NCI-H774 (cell line): ENCODE measurements at places on chromosomes 3 and 15.

- DNase-seq = no peak
Measured at GRCh38 chr15:95826412-95827195, 503.9 kb upstream of the NR2F2 start.

DNA sequence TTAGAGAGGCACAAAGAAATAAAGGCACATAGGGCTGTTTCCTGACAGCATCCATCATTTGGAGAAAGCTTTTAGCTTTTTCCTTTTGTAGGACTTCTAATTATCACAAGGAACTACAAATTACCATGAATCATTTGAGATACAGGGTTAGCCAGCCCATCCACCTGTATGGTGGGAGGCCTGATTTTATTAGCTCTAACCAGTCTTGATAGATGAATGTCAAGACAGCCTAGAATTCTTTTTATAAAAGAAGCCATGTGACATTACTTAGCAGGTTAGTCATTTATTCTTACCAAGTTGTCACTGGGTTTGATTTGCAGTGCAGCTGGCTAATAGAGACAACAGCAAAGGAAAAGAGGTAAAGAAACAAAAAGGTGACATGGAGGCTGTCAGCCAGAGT is 618.1 kb downstream of the ZNF385D start:
- no peak for DNase-seq

DNA sequence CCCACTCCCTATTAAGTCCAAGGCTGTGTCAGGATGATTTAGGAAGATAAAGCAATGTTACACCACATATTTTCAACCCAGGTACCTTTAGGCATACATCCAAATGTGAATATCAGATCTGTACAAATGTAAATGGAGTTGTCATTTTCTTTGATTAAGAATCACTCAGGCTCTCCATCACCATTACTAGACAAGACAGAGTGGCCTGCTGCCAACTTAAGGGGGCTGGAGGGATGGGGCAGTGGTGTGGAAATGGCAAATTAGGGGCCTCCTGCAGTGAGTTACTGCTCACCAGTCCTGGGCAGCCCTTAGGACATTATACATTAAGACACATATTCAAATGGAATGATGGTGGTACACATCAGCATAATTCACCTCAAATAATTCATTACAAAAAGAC is 211.0 kb downstream of the TNIK start:
- no peak for DNase-seq

DNA sequence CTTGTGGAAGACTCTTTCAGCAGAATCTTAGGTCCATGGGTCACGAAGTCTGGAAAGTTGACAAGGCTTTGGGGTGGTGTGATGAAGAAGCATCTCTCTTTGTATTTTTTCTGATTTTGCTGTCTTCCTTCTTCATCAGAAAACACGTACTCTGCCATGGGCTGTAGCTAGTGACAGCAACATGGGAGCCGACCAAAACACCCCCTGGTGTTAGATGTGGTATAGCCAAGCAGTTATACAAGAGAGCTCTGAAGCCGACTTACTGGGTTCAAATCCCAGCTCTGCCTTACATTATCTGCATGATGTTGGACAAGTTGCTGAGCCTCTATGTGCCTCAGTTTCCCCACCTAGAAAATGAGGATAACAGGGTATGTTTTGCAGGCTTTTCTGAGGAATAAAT is 32.9 kb upstream of the LYZL4 start:
- no peak for DNase-seq

- peak; percentile 61 for DNase-seq
Measured at GRCh38 chr3:167882057-167882667, 146.6 kb downstream of the SERPINI1 start.

DNA sequence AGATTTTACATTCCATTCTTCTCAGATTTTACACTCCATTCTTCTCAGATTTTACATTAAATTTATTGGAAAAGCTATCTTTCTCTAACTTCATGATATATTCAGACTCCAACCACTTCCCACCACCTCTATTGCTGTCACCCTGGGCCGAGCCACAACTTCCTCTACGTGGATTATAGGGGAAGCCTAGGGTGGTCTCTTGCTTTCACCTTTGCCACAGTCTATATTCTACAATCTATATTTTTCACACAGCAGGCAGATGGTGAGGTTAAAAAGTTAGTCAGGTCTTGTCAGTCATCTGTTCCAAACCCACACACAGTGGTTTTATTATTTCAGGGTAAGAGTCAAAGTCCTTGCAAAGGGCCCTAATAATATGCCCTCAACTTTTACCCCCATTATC is 370.8 kb upstream of the SUCLG2 start:
- no peak for DNase-seq

DNA sequence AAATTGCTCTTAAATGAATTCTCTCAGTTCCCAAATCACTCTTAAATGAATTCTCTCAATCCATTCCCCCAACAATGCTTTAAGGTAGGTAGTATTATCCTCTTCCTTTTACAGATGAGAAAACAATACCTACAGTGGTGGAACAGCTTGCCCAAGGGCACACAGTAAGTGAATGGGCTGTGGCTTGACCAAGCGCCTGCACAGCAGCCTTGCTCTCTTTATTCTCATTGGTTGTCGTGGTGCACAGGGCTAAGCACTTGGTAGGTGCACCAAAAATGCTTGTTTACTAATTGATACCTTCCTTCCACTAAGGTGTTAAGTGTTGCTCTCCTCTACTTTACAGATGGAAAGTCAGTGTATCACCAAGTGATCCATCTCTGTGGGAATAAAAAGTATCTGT is 43.3 kb downstream of the FAM43A start:
- DNase-seq = no peak

DNA sequence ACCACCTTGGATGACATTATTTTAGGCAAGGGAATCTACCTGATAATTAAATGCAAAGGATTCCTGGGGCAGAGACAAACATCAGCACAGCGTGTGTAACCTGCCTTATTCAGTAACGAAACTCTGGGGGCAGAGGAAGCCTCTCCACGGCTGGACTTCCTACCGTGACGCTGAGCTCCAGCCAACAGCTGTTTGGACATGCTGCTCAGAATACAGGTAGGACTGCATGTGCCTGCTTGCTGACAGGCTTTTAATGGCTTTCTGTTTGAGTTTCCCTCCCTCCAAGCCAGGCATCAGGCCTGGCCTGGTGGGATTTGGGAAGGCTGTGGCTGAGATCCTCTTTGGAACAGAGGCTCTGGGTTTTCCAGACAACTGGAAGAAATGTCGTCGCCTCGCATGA is 150.6 kb downstream of the ADAMTS17 start:
- DNase-seq = no peak

DNA sequence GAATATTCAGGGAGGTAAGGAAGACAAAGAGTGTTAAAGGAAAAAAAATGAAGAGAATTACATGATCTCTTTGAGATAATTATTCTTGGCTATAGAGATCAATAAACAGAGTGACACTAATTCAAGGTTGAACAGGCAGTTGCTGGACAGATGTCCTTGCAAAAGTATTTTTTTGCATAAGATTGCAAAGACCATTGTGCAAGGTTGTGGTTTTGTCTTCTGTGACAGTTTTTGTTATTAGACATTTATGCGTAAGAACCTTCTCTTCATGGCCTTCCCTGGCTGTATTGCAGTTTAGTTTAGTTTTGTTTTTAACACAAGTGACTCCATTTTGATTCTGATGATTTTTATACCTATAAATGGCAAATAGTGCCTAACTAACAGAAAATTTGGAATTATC is 682.8 kb upstream of the ARPP21 start:
- no peak for DNase-seq

DNA sequence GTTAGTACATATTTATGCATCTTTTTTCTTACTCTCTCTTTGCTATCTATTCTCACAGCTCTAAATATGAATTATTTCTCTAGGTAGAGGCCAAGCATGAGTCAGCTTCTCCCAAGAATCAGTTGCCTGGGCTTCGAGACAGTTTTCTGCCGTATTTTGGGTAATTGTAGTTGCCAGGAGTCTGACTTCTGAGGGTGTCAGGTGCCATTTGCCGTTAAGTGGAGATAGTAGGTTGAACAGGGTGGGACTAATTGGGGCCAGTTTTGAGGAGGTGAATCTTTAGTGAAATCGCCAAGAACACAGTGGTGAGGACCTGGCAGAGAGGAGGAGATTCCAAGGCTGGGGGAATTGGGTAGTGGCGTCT is 7.8 kb upstream of the NRROS start:
- no peak for DNase-seq

DNA sequence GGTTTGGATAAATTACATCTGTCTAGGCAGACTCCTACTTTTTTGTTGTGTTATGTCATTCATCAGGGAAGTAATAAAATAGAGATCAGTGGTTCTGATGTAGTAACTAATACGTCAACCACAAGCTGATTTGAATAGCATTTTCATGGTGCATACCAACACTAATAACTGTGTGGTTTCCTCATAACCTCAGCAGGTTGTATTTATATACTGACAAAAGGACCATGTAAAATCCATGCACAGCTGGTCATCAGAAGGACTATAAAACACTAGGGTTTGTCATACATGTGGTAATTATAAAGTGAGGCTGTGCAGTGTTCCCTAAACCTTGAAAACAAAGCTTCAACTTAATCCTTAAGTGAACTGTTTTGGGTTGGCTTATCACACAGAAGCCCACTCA is 216.8 kb upstream of the RBMS3 start:
- no peak for DNase-seq

GRCh38 chr3:137947117-137947516 is 62.8 kb upstream of the CLDN18 start:
- DNase-seq = no peak

DNA sequence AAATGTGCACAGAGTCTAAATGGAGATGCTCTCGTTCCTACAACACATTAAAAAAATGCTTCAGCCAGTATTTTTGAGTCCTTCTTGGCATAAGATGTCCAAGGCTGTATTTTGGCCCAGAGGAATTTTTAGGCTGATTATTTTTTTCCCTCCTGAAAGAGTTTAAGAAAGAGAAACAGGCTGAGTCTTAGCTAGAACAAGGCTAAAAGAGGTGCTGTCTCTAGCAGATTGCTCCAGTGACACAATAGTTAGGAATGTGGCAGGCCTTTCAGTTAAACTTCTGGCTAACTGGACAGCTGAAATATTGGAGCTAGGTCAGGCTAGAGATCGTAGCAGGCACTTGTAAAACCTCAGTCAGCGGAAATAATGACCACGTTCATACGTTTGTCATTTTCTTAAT is 271.4 kb upstream of the RARB start:
- no peak for DNase-seq

- DNase-seq = no peak
Measured at GRCh38 chr15:71301958-71302621, 186.8 kb downstream of the THSD4 start.

- no peak for DNase-seq
Measured at GRCh38 chr15:55257938-55258337, 31.7 kb downstream of the RAB27A start.

DNA sequence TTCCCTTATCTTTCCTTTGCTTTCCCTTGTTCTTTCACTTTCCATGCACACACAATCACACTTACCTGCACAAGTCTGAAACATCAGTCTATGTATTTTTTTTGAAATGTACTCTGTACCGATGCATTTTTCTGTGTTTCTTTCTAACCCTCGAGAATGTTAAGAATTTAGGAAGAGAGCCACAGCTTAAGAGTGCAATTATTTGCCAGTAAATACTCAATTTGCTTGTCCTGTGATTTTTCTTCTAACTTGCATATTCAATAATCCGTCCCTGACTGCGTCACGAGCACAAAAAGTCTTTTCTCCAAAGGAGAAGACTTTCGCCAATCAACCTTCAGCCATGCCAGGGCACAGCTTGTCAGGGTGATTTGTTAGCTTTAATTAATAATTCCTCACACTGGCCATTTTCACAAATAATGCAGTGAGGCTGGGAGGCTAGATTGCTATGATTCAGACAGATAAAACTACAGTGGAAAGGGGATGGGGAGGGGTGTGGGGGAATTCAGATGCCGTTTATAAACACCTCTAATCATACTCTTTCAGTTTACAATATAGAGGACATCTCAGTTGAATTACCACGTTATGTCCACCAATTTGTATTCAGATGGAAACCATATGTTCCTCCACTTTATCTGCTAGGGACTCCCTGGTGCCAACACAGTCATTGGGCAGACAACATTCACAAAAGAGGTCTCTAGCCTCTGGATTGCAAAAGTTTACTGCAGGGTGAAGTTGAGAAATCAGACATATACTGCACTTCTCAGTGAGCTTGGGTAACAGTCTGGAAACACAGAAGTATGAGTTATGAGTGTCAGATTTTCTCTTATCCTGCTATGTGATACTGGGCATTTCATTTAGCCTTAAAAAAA is 388.0 kb downstream of the ZBTB20 start:
- no peak for DNase-seq

DNA sequence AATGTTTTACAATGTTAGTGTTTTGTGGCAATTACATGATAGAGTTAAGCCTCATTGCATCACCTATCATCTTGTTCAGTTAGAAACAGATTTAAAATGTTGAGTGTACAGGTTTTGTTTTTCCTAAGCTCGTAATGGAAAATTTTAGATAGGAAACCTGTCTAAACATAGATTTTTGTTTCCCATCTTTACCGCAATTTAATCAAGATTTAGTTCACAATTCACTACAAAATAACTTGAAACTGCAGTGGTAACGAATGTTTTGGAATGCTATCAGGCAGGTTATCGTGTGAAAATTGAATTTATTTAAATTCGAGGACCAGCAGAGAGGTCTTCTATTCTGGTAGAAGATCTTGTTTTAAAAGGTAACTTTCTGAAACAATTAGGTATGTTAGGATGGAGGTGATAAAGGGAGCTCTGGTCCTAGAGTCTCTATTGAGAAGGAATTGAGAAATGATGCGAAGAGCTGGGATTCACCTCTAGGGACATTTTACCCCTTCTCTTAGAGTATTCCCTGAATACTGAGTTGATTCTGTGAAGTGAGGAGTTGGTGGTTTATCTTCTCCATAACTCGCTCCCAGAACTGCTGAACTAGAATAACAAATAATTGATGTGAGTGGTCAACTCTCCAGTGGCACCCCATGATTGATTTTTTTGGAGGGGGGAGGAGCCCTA is 1.4 kb downstream of the DOCK3 start:
- DNase-seq = no peak

- DNase-seq = no peak
Measured at GRCh38 chr3:186644683-186645082, 4.5 kb downstream of the FETUB start.

GRCh38 chr3:150682824-150683223 is 20.9 kb downstream of the ERICH6 start:
- DNase-seq = no peak

- DNase-seq = no peak
Measured at GRCh38 chr3:132342610-132343009, 25.4 kb downstream of the ACP3 start.

GRCh38 chr3:186497608-186498007 is 46.6 kb downstream of the CRYGS start:
- DNase-seq = no peak

DNA sequence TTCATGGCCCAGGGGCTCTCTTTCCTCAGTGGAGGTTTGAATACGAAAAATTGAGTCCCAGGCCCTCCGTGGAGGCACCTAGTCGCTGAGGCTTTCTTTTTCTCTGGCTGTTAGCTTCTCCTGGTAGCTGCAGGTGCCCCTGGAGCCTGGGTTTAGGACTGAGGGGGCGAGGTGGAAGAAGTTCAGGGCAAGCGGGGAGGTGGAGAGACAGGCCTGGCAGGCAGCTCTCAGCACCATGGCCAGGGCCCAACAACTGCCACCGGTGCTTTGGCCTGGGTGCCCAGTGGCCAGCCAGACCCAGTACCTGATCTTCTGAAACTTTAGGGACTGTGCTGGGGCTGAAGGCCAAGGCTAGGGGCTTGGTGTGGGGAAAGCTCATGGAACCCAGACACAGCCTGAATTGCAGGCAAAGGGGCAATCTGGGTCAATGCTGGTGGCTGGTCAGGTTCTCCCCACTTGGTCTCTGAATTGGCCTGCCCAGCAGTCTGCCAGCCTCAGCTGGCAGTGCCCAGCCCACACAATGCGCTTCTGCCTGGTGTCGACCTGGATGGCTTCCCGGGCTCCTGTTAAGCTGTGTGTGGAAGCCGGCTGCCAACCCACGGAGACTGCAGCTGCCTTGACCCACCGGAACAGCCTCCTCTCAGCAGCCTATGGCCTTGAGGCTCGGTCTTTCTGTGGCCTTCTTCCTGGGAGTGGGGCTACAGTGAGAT is 30.3 kb upstream of the POLG start:
- DNase-seq = no peak
